ENCODE measurements at places on chromosomes 5 and 9.
A peak's percentile ranks its signal among the peaks of the same experiment; 100 is the strongest.

GRCh38 chr9:5708414-5708813, 79.5 kb downstream of the RIC1 start:
- DNase-seq: no peak

GRCh38 chr5:132081458-132081857, 7.9 kb downstream of the CSF2 start:
- DNase-seq: no peak

DNA sequence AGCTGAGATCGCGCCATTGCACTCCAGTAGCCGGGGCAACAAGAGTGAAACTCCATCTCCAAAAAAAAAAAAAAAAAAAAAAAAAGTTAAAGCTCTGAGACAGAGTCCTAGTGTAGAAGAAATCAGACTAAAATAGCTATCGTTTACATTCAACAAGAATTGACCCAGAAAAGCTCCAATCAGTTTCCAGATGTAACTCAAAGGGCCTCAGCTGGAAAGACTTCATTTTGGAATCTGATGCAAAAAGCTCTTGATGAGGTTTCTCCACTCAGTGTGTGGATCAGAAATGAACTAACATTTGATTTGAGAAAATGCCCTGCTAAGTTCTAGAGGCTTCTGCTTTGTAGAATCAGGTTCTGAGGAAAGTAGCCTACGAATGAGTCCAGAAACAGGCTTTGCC, 7.2 kb upstream of the C1QTNF2 start:
- no peak for DNase-seq

DNA sequence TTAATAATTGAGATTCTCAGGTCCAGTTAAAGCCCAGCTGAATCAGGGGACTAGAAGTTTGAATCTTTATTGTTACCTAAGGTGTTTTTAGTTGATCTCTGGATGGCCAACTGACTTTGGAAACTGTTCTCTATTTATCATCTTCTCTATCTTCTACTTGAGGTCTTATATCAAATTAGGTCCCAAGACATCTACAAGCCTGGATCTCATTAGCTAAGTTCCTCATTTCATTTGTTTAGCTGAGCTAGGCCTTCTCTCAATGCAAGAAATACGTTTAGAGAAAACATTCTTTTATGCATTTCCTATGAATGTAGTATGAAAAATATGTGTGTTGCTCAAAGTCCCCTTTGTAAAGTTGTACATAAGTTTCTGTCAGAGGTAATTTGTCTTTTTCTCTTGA, 196.6 kb downstream of the PTTG1 start:
- DNase-seq: no peak

- peak; percentile 99 for DNase-seq
These were observed 324.4 kb downstream of the ENC1 start for GRCh38 chr5:74316064-74316603.

GRCh38 chr9:112378328-112379176, 1.4 kb upstream of the HSDL2 start:
- peak; percentile 58 for DNase-seq

DNA sequence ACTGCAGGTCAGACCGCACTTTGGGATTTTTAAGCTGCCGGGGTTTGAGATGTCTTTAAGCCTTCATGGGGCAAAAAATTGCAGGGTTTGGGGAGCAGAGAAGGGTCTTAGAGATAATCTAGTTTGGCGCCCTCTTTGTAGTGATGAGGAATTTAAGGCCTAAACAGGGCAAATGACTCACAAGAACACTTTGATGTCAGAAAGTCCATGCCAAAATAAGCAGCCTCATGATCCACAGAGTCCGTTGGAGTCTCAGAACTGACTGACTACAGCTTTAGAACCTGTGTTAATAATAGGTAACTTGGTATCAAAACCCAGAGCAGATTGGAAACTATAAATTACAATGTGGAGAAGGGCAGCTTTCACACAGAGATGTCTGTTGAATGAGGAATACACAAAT, 35.9 kb upstream of the PTGS1 start:
- no peak for DNase-seq

- no peak for DNase-seq
These were observed 77.7 kb upstream of the ADAMTS2 start for GRCh38 chr5:179422908-179423481.

DNA sequence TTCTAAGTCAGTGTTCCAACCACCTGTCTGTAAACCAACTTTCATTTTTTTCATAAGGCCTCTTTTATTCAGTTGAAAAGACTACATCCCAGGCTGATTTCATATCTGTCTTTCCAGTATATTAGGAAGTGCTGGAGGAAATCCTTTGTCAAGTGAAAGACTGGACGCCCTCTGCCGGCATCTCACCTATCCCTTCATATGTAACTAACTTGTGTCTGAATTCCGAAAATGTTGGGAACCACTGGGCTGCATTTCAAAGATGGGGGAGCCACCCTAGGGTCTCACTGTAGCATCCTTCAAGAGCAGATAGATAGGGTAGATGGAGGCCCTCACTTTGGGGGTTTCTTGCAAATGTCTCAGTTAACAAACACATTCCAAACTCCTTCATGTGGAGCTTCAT, 569.8 kb downstream of the CTNND2 start:
- no peak for DNase-seq

GRCh38 chr9:4849369-4849768, 56.6 kb downstream of the RCL1 start:
- no peak for DNase-seq

DNA sequence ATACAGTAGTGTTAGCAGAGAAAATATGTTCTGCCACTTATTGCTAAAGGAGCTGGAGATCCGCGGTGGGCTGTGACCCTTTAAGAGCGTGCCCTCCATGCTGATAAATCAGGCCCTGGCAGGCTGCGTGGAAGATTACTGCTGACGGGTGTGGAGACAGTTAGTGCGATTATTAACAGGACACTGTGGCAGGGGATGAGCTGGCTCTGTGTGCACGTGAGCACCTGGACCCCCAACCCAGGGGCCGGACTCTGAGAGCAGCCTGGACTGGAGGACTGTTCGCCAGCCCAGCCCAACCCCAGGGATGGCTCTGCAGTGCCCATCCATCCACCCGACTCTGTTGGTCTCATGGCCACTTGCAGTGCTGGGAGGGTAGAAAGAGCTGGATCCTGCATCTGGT, 162.0 kb downstream of the MELK start:
- no peak for DNase-seq

GRCh38 chr5:105350486-105351140, 1788.0 kb upstream of the NUDT12 start:
- DNase-seq: peak; percentile 0

DNA sequence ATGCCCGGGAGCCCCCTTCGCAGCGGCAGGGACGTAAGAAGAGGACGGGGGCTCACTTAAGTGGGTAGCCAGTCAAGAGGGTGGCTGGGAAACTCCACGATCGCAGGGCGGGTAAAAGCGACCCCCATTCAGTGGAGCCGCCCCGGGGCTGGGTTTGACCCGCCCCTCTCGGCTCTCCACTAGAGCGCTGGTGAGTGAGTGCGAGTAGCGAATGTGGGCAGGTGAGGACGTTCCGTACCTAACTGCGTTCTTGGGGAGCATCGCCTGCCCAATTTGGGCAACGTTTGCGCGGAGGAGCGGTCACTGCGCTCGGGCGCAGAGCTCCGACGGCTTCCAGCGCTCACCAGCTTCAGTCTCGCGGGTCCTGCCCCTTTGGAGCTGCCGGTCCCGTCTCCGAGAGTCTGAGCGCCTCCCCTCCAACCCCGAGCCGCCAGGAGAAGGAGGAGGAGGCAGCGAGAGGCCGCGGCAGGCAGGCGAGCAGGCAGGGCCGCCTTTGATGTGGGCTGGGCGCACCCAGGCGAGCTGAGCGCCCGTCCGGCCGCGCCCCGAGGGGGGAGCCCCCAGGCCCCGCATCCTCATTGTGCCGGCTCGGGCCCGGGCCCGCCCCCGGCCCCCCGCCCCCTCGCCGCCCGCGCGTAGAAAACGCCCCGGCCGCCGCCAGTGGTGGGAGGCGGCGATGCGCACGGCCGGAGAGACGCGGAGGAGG, at the start of gene FGF18:
FGF18 (plus strand) TSS at position 666 of the 706 bp plus-strand sequence. CDS start 553 bp downstream, outside the sequence.
- peak; percentile 56 for DNase-seq

DNA sequence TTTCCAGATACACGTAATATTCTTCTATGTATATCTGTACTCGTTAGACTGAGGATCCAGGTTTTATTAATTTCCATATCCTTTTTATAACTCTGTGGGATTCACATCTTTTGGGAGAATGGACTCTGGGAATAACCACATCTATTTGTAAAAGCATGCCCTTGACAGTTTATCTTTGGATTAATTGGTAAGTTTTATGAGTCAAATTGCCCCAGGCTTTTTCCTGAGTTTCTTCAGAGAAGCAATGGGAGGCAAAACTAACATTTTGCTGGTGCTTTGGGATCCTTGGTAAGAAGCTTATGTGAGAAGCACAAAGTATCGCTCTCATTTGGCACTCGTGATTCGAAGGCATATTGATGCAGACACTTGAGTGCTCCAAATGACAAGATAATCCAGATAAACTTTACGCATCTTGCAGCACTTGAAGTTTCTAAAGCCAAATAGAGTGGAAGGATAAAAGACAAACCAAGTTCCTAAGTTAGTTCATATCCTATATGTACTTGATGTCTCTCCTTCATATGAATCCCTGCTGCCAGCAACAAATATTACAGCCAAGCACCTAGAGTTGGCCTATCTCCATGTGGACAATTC, 324.7 kb downstream of the TLE4 start:
- DNase-seq: peak; percentile 16

- DNase-seq: peak; percentile 93
These were observed 548.6 kb upstream of the TLE4 start for GRCh38 chr9:79023134-79023580.

DNA sequence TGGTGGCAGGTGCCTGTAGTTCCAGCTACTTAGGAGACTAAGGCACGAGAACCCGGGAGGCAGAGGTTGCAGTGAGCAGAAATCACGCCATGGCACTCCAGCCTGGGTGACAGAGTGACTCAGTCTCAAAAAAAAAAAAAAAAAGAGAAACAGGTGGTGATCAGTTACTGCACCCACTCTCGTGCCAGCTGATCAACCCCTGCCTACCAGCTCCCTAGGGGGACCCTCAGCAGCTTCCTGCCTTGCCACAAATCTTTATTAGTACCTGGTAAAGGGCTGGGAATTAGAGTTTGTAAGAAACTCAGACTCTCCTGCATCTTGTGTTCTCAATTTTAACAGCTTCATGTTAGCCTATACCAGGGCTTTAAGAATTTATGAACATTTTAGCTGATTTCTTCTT, 914.9 kb downstream of the EFNA5 start:
- DNase-seq: no peak

DNA sequence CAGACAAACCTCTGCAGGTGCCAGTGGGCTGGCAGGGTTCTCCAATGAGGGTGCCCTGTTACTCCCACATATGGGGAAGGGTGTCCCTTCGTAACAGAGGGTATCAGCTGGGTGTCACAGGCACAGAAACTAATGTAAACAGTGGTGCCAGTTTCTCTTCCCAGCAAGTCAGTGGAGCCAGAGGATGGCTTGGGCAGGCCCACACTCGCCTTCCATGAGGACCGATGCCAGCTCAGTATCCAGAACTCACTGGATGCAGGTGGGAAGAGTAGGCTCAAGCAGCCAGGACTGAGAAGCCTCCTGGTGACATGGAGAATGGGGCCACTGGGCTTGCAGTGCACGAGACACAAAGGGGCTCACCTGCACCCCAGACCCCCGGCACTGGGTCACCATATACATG, 30.4 kb downstream of the FSTL4 start:
- peak; percentile 10 for DNase-seq

DNA sequence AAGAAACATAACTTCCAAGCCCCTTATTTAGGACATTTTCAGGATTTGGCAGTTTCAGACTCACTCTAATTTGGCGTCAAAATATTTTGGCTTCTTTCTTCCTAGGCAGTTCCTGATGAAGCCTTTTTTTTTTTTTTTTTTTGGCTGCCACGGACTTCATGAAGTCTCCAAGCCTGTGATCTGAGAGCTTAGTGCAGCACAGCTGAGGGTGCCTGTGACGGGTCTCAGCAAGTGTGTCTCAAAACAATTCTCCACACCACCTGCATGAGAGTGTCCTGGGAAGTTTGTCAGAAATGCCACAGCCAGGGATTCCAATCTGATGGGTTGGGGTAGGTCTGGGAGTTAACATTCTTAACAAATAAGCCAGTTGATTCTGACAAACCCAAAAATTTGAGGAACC, 6.0 kb upstream of the ESM1 start:
- DNase-seq: no peak

- DNase-seq: peak; percentile 14
These were observed 42.7 kb downstream of the SVEP1 start for GRCh38 chr9:110536822-110537221.

DNA sequence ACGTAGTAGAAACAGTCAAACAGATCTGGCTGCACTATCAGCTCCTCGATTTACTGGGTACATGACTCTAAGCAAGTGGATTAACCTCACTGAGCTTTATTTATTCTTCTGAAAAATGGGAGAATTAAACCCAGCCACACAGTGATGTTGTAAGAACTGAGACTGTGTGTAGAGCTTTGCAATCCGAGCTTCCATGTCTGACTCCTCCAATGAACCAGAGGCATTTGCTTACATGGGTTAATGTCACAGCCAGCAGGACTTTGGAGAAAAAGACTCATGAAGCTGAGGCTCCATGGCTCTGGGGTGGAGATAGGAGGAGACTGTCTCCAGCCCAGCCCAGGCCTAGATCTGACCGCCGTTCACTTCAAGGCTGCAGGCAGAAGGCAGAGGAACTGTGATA, 201.3 kb downstream of the CDK5RAP2 start:
- DNase-seq: no peak

DNA sequence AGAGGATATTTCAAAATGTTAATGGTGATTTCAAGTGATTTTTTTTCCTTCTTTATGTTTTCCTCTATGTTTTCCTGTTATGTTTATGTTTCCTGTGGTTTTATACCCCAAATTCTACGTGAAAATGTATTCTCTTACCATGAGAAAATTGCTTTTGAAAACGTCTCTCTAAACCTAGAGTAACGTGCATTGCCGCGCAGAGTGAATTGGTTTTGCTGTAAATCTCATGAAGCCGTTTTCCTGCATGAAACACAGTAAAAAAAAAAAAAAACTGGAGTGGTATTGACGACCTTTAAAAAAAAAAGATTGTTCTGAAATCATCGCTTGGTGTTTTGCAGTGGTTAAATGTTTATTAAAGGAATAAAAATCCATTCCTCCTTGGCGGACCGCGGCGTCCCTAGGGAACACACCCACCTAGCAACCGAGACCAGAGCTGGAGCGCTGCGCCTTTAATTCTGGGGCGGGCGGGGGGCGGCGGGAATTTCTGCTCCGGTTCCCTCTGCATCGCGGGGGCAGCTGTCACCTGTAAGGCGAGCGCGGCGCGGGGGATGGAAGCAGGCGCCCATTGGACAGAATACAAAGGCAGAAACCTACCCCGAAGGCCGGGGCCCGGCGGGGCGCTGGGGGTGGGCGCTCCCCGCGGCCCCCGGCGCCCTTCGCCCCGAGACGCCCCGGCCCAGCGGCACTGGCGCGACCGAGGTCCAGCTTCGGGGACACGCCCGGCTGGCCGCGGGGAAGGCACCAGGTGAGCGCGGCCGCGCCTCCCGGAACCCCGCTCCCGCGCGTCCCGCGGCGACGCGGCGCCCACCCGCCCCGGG, at the start of gene SOWAHA:
SOWAHA (plus strand) TSS at position 522 of the 818 bp plus-strand sequence. CDS start 320 bp downstream, outside the sequence.
- no peak for DNase-seq

- no peak for DNase-seq
These were observed 140.4 kb upstream of the SPDL1 start for GRCh38 chr5:169442913-169443784.

DNA sequence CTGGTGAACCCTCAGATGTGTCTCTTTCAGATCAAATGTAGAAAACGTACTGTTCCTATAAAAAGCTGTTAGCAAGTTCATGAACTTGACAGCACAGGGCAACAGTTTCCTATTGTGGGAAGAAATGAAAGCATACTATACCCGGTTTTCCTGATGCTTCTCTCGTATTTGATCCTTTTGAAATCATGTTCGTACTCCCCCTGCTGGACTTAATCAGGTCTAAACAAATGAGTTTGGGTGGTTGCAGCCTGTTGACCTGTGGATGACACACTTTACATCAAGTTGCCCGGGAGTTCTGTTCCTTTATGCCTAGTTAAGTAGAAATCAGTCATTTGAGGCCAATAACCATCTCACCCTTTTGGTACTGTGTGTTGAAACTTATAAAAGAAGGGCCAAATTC, 1992.3 kb downstream of the MAT2B start:
- DNase-seq: peak; percentile 14
